ENCODE measurements at places on chromosomes 4 and X.

DNA sequence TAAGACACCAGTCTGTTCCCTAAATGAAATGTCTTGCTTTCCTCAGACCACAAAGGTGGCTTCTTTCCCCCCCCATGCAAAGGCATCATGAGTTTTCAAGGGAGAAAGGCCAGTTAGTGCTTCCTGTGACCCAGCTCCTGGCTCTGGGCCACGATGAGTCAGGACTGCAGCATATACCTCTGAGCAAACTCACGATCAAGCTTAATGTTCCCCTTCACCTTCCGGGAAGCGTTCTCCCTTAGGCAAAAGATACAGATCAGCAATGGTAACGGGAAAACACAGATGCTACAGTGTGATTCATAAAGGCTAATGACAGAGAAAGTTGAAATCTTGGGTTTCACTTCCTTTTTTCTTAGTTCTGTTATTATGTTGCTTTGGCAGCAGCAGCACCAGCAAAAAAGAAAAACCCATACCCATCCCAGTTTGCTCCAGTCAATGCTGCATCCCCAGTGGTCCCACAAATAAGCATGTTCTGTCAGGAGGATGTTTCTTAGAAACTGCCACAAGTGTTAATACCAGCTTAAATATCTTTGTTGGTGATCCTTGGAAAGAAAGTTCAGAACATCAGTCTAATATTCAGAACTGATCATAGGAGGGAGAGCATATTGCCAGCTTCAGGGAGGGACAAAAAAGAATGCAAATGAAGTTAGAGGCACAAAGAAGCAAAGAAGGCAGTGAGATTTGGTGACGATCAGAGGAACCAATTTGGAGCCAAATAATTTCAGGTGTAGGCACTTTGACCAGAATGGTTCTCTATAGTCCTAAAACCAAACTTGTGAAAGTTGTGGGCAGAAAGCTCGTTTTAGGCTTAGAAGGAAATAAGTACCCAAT lies 41.2 kb downstream of the LONRF3 start:
- DNase-seq = peak; percentile 61

DNA sequence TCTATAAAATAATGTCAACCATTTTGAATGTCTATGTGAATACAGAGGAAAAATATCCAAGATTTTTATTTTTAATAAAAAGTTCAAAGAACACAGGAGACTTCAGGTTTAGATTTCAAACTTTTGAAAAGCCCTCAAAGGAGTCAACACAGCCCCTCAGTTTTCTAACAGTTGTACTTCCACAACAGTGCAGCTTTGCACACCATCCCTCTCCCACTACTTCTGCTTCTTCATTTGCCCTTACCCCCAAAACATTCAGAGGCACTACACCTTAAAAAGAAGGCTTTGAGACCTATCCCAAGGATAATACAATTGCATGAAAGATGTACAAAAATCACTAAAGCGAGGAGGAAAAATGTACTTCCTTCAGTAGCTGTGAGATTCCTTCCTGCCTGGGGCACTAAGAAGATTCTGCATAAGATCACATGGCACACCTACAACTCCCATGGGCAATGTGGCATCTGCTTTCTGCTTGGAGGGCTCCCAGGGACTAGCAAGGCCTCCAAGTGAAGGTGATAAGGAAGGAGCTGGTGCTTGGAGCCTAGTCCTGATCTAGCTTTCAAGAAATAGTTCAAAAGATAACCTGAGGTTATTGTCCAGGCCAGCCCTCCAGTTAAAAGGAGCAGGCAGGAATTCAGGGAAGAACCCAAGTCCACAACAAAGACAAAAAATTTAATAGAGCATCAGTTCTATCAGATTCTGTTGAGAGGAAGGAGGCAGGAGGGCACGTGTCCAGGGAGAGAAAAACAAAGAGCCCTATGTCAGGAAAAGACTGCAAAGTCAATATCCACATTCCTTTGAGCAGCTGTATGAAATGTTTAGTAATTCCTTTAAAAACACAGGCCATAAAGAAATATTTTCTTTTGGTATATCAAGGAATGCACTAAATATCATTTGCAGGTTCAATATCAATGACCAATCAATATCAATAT lies 19.1 kb downstream of the ARAP2 start:
- DNase-seq = no peak

DNA sequence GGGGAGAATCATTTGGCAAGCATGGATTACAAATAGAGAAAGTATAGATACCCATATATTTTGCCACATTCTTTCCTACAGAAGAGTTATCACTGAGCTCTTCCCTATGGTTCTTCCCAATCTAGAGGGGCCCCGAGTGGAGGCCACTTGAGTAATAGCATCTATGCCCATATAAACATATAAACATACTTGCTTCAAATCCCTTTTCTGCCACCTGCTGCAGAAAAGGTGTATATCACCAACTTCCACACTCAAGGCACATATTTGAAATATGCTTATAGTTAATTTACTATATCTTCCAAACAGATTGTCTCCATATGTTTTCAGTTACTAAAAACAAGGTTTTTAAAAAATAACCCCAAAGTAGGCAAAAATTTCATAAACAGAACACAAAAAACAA lies 642.8 kb upstream of the DIPK2B start:
- DNase-seq = no peak

- DNase-seq = no peak
Measured at GRCh38 chrX:45765767-45766166, 565.1 kb upstream of the DIPK2B start.

GRCh38 chr4:64407000-64407399 lies 2.2 kb downstream of the TECRL start:
- DNase-seq = no peak

GRCh38 chrX:150856101-150856500 lies 42.4 kb downstream of the CD99L2 start:
- peak; percentile 1 for DNase-seq

DNA sequence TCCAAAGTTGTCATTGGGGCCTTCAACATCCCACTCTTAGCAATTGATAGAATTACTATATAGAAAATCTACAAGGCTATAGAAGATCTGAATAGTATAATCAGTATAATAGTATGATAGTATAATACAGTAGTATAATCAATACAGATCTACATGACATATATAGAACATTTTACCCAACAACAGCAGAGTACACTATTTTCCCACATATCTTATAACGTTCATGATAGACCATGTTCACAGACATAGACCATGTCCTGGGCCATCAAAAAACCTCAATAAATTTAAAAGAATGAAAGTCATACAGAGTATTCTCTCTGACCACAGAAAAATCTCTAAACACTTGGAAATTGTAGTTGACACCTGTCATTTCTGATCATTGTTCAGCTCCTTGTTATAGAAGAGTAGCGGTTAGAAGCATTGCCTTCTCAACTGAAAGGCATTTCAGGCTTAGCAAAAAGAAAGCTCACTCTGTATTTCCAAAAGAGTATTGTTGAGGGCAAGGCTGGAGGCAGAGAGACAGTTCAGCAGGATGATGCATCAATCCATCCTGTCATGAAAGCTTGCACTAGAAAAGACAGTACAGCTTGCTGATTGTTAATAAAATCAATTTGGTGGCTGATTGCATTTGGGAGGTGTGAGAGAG lies 38.8 kb upstream of the ARMCX5 start:
- DNase-seq = no peak

- DNase-seq = no peak
Measured at GRCh38 chrX:19595043-19595677, 79.9 kb upstream of the MAP3K15 start.

DNA sequence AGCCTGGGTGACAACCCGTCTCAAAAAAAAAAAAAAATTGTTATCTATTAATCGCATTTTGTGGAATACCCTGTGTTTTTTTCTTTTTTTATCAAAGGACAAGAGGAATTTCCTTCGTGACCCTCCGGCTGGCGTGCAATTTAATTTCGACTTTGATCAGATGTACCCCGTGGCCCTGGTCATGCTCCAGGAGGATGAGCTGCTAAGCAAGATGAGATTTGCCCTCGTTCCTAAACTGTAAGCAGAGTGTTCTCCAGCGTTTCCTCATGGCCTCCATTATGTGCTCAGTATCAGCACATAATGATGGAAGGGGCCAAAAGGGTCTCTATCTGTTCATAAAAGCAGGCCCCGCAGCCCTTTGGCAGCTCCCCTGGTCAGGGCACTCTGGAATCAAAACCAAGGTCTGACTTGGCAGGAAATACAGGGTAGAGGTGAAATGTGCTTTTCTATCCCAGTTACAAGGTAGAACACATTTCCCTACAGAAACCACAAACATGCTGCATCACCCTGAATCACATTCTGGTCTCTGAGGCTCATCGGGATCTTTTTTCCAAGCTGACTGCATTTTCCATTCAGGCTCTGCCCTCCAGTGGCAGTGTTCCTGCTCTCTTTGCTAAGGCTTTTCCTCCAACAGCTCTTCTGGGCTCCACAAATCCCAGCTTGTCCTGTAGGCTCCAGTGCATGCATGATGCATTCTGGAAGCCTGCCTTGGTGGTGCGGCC lies 24.4 kb downstream of the SYAP1 start:
- DNase-seq = peak; percentile 76

DNA sequence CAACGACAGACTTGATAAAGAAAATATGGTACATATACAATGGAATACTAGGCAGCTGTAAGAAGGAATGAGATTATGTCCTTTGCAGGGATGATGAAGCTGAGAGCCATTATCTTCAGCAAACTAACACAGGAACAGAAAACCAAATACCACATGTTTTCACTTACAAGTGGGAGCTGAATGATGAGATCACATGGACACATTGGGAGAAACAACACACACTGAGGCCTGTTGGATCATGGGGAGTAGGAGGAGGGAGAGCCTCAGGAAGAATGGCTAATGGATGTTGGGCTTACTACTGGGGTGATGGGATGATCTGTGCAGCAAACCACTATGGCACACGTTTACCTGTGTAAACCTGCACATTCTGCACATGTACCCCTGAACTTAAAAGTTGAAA lies 209.7 kb downstream of the SPRY1 start:
- no peak for DNase-seq

- DNase-seq = no peak
Measured at GRCh38 chrX:114047558-114047957, 536.3 kb upstream of the HTR2C start.

- DNase-seq = no peak
Measured at GRCh38 chrX:77510007-77510406, 62.8 kb downstream of the FGF16 start.

- DNase-seq = no peak
Measured at GRCh38 chrX:106007815-106008214, 30.7 kb downstream of the SERPINA7 start.

DNA sequence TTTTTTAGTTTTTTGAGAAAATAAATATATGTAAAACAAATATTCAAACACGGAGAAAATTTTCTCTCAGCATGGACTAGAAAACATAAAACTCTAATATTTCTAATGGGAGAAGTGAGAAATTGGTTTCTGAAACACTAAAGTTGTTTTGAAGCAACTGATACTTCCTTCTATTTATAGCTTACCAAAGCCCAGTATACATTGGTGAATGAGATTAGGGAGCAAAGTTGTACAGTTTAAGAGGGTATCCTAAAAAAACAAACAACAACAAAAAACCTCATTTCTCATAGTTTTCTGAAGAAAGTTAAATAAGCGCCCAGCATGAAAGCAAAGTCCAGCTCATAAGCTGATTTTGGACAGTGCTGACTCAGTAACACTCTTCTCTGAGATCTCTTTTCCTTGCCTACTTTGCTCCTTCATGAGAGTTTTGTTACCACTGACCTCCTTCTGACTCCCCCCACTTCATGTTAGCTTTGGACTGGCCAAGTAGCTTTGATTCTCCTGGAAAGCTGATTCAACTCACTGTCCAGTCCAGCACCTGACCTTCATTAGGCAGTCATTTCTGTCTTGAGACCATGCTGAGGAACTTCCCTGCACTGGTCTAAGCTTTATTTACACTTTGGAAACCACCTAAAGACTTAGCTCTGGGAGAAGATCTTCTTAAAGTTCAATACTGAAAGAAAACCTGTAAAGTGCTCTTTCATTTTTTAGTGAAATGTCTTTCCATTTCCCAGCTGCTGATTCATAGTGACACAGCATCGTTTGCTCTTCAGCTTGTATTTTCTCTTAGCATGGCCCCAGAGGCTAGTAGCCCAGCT lies 21.8 kb upstream of the P2RY10 start:
- no peak for DNase-seq

All from fibroblast of skin of right quadriceps (primary cell).